ENCODE measurements at places on chromosomes 1 and 21. TPM values are rescaled to one million over a fixed set of nuclear protein-coding genes. Genes with fewer than 3 reads are reported as not detected.

GRCh38 chr1:86701731-86702130 is 2.6 kb upstream of the SH3GLB1 start:
- no peak for DNase-seq
- peaks cover 10% of the 10 kb centered on the region for H3K4me1 ChIP-seq
- H3K27ac ChIP-seq = no peak overlapping the region

- H3K4me1 ChIP-seq = peaks cover 48% of the 10 kb centered on the region
- no peaks in the 10 kb centered on the region for H3K27me3 ChIP-seq
- peaks cover 47% of the 10 kb centered on the region for H3K36me3 ChIP-seq
- no peak overlapping the region for H3K27ac ChIP-seq
- DNase-seq = no peak
Measured at GRCh38 chr1:19420606-19421005, 64.7 kb downstream of the CAPZB start.

GRCh38 chr1:174041369-174041768 is 19.2 kb upstream of the RC3H1 start:
- no peaks in the 10 kb centered on the region for H3K36me3 ChIP-seq
- DNase-seq = no peak
- no peaks in the 10 kb centered on the region for H3K27me3 ChIP-seq
- H3K4me3 ChIP-seq = no peak overlapping the region
- H3K4me1 ChIP-seq = no peaks in the 10 kb centered on the region

LCE3D gene
- total RNA-seq = not detected

GRCh38 chr1:30899577-30900389 is 8.8 kb downstream of the SDC3 start:
- H3K36me3 ChIP-seq = no peaks in the 10 kb centered on the region
- H3K4me1 ChIP-seq = no peaks in the 10 kb centered on the region
- no peak for DNase-seq
- H3K27ac ChIP-seq = no peak overlapping the region

ANKRD35 gene
- total RNA-seq = not detected

CACNA1S gene
- total RNA-seq = not detected

DNA sequence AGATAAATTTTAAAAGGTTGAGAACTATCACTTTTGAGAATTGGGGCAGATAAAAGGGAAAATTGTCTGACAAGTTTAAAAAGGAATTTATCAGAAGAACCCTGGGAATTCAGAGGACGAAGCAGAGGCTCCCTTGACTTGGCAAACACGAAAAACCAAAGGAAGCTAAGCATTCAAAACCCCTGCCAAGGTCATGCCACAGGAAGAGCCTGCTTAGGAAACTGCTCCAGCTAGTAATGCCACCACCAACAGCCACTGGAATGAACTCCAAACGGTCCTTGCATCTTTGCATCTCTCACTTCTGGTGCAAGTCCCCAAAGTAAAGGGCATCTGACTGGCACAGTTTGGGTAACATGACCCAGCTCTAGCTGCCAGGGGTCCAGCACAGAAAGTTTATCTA is 7.2 kb downstream of the GPBP1L1 start:
- H3K36me3 ChIP-seq = peaks cover 3% of the 10 kb centered on the region
- peaks cover 48% of the 10 kb centered on the region for H3K4me1 ChIP-seq
- H3K27ac ChIP-seq = no peak overlapping the region
- no peak for DNase-seq
- H3K4me3 ChIP-seq = no peak overlapping the region

DNA sequence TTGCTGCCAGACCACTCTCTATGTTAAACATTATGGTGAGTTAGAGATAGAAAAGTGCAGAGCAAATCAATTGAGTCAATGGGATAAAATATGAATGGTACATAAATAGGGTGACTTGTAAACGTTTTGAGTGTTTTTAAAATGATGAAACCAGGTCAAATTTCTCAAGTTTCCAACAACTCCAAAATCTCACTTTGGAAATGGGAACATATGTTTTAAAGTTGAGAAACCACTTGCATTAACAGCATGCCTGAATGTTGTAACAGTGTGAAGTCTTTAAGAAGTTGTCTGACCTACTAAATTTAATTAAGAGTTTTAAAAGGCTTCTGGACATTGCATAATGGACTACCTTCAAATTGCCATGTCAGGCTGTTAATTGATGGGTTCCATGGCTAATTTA is 33.6 kb upstream of the RAVER2 start:
- no peak overlapping the region for H3K4me3 ChIP-seq
- no peaks in the 10 kb centered on the region for H3K4me1 ChIP-seq
- H3K36me3 ChIP-seq = no peaks in the 10 kb centered on the region
- DNase-seq = no peak
- no peak overlapping the region for H3K27ac ChIP-seq

DNA sequence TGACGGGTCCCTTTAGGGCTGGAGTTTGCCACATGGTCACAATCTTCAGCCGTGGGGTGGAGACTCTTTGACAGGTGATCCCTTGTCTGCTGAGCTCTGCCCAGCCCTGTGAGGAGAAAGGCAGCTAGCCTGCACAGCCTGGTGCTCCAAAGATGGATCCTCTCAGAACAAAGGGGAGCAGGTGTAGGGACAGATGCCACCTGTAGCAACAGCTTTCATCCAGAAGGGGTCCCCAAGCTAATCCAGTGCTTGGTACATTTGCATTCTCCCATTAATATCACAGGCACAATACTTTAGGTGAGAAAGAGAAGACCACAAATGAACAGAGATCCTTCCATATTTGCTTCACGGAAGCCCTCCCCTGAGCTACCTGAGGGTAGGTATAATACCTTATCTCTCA is 93.2 kb downstream of the CCDC185 start:
- H3K4me1 ChIP-seq = no peaks in the 10 kb centered on the region
- H3K36me3 ChIP-seq = no peaks in the 10 kb centered on the region
- no peak overlapping the region for H3K27ac ChIP-seq
- H3K27me3 ChIP-seq = no peaks in the 10 kb centered on the region
- H3K4me3 ChIP-seq = no peak overlapping the region

IQGAP3 gene
- not detected for total RNA-seq

DNA sequence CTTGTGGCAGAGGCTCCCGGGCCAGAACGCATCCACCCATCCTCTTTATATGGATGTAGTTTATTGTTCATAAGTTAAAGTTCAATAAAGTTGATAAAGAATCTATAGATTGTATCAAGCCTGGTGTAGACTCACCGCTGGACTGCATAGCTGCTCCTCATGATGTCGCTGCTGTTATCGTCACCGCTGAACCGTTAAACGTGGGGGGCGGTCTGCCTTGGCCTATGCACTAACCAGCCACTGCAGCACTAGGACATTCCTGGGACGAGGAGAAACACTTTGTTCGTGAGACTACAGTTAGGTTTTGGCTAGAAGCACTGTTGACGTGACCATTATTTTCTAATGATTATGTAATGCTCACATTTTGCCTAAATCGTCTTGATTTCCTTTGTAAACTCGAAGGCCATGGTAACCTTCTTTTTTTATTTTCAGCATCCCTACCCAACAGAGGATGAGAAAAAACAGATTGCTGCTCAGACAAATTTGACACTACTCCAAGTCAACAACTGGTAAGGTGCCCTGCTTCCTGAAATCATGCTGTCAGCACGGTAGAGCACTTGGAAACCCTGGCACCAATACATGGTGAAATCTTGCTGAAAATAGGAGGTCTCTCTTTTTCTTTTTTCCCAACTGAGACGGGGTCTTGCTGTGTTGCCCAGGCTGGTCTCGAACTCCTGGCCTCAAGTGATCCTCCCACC is 50.2 kb downstream of the PKNOX1 start:
- H3K36me3 ChIP-seq = peaks cover 80% of the 10 kb centered on the region
- no peak for DNase-seq
